Left ventricle myocardium superior (tissue), 1 donor: ENCODE measurements at places on chromosomes 11 and 22. TPM values are rescaled to one million over a fixed set of nuclear protein-coding genes. Genes with fewer than 3 reads are reported as not detected.
A peak's percentile ranks its signal among the peaks of the same experiment; 100 is the strongest.

- no peak for DNase-seq
Measured at GRCh38 chr11:19239039-19239438, 1.7 kb downstream of the E2F8 start.

DNA sequence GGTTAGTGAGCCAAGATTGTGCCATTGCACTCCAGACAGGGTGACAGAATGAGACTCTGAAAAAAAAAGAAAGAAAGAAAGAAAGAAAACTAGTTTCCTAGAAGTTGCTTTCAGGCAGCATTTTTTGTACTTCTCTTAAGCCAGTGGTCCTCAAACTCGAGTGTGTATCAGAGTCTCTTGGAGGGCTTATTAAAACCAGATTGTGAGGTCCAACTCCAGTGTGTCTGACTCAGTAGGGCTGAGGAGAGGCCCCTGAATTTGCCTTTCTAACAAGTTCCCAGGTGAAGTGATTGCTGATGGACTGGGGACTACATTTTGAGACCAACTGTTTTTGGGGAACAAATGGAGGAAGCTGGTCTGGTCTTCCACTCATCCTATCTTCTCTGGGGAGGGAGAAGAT lies 57.5 kb upstream of the VSTM5 start:
- no peak for DNase-seq

- no peak for DNase-seq
Measured at GRCh38 chr11:27621405-27622161, 78.7 kb downstream of the BDNF start.

GRCh38 chr11:122246874-122247273 lies 130.9 kb upstream of the BLID start:
- DNase-seq, result no peak

GRCh38 chr22:20943104-20943933 lies 23.7 kb upstream of the AIFM3 start:
- no peak for DNase-seq

DNA sequence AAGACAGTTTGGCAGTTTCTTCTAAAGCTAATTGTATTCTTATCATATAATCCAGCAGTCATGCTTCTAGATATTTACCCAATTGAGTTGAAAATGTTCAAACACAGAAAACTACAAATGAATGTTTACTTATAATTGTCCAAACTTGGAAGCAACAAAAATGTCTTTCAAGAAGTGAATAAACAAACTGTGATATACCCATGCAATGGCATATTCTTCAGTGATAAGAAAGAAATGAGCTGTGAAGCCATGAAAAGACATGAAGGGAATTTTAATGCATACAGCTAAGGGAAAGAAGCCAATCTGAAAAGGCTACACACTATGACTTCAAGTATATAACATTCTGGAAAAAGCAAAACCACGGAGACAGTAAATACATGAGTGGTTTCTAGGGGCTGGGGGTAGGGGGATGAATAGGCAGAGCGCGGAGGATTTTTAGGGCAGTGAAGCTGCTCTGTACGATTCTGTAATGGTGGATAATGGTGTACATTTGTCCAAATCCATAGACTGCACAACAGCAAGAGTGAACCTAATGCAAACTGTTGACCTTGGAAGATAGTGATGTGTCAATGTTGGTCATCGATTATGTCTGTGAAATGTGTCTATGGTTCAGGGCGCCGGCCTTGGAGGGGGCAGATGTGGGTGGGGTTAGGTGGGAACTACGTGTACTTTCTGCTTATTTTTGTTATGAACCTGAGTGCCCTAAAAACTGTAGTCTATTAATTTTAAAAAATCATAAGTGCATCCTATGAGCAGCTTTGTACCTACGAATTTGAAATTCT lies 424.9 kb downstream of the TBC1D22A start:
- no peak for DNase-seq

GRCh38 chr11:20112291-20113148 lies 47.8 kb downstream of the DBX1 start:
- DNase-seq, result peak; percentile 84

GRCh38 chr22:20223421-20224255 lies 44.5 kb downstream of the RTN4R start:
- DNase-seq, result no peak

- DNase-seq, result no peak
Measured at GRCh38 chr22:38014083-38014482, 29.7 kb upstream of the SOX10 start.

- DNase-seq, result no peak
Measured at GRCh38 chr11:90363739-90364138, 140.9 kb upstream of the CHORDC1 start.

GRCh38 chr22:50605002-50605612 lies 4.5 kb downstream of the MAPK8IP2 start:
- DNase-seq, result peak; percentile 18

GRCh38 chr11:110345743-110346142 lies 49.3 kb upstream of the RDX start:
- no peak for DNase-seq

- DNase-seq, result no peak
Measured at GRCh38 chr11:77049026-77049425, 14.8 kb downstream of the B3GNT6 start.

- peak; percentile 62 for DNase-seq
Measured at GRCh38 chr22:45544588-45545170, 42.0 kb downstream of the FBLN1 start.

DNA sequence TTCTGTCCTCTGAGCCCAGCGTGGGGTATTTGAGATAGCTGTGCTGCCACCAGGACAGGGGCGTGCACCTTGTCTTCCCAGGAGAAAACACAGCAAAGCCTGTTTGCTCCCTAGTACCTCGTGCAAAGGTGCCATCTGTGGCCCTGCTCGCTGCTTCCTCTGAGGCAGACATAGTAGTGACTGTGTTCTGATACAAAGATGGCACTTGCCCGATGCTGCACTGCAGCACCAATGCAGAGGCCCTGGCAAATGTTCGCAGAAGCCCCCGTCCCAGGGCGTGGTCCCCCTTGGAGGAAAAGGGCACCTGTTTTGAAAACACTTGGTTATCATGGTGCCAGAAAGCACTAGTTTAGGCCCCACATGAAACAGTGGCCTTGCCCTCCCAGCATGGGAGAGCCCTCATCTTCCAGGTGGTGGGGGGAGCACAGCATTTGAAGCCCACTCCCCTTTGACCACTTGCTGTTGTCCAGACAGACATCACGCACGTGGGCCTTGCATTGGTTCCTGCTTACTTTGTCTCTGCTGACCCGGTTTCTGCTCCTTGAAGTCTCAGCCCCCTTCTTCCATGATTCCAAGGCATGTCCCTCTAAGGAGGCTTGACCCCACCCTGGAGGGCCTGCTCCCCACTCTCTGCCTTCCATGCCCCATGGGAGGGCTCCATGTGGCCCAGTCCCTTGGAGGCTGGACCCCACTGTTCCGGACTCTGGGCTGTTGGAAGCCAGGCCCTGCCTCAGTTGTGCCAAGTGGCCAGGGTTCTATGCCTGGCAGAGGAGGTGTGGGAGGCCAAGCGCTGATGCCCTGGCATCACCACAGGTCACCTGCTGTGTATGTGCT lies 109.4 kb downstream of the KCNQ1OT1 start:
- no peak for DNase-seq

- no peak for DNase-seq
Measured at GRCh38 chr11:44760477-44760872, 33.7 kb downstream of the TSPAN18 start.

Gene PNPLA3
- total RNA-seq, result 0.25 TPM

Gene DNAJB7
- total RNA-seq, result not detected

Gene C1QTNF5
- total RNA-seq, result 14.4 TPM

Gene SLC22A25
- not detected for total RNA-seq

Gene RASGRP2
- total RNA-seq, result 44.5 TPM

Gene ZNF202
- total RNA-seq, result 4.1 TPM

Gene CNGA4
- not detected for total RNA-seq
